ENCODE measurements at places on chromosomes 4 and X.

DNA sequence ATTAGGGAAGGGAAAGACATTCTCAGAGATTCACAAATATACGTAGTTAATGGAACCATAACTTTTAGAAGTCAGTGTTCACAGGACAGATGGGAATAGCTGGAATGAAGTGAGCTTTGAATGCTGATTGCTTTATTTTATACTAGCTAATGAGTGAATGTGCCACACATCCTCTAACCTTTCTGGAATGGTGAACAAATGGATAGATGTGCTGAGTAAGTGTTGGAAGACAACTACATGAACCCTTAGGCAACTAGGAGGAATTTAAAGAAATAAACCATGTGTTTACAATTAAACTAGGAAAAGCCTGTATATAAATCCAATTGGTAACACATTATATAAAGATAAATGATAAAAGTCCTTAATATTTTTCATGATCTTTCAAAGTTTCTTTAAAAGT, 91.6 kb upstream of the LIMCH1 start:
- no peak for DNase-seq

DNA sequence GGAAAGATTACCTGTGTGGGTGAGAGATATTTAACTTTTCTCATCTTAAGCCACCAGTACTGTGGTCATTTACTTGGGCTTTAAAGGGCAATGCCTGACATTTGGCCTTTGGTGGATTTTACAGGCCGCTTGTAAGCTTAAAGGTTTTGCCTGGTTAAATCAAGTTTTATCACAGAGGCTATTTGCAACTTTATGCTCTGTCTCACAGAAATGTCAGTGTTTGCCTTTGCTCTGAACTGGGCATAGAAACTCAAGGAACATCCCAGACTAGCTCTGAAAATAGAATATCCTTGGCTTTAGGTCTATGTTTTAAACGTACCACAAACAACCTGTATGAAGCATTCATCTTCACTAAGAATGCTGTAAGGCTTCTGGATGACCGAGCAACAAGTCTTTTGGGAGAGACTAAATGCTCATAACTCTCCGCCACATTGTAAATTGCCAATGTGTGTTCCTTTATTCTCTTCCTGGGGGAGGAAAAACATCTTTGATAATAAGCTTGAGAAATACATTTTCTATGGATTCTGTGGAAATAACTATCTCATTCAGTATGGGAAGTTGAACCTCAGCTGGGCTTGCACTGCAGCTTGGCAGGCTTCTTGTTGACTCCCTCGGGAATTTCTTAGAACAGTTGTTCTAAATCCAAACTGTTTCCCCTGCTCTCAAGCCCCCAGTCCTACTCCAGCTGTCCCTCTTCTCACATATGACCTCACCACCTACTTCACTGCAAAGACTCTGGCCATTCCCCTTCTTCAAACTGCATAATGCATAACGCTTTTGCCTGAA, 105.8 kb upstream of the WDR44 start:
- no peak for DNase-seq

- DNase-seq = no peak
These were observed 309.9 kb downstream of the DHX15 start for GRCh38 chr4:24274381-24274941.

- no peak for DNase-seq
These were observed 49.7 kb downstream of the FAM9B start for GRCh38 chrX:8984231-8984630.

DNA sequence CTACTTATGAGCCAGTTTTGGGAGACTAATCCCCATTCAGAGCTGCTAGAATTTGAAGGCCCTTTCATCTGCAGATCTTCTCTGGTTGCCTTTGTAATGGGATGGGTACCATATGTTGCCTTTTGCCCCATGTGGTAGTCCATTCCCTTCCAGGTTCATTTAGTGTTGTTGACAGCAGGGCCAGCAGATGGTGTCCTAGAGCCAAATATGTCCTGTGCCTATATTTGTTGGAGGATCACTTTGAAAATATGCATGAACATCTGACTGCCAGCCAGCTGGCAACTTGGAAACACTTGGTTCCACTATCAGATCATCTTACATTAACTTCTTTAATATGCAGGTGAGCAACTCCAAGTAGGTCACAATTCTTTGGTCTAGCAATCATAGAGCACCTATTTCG, 30.4 kb downstream of the CFAP299 start:
- DNase-seq = peak; percentile 48

GRCh38 chr4:94978904-94979303, 221.1 kb downstream of the BMPR1B start:
- DNase-seq = no peak

- DNase-seq = no peak
These were observed 141.1 kb upstream of the HHIP start for GRCh38 chr4:144504883-144505282.

DNA sequence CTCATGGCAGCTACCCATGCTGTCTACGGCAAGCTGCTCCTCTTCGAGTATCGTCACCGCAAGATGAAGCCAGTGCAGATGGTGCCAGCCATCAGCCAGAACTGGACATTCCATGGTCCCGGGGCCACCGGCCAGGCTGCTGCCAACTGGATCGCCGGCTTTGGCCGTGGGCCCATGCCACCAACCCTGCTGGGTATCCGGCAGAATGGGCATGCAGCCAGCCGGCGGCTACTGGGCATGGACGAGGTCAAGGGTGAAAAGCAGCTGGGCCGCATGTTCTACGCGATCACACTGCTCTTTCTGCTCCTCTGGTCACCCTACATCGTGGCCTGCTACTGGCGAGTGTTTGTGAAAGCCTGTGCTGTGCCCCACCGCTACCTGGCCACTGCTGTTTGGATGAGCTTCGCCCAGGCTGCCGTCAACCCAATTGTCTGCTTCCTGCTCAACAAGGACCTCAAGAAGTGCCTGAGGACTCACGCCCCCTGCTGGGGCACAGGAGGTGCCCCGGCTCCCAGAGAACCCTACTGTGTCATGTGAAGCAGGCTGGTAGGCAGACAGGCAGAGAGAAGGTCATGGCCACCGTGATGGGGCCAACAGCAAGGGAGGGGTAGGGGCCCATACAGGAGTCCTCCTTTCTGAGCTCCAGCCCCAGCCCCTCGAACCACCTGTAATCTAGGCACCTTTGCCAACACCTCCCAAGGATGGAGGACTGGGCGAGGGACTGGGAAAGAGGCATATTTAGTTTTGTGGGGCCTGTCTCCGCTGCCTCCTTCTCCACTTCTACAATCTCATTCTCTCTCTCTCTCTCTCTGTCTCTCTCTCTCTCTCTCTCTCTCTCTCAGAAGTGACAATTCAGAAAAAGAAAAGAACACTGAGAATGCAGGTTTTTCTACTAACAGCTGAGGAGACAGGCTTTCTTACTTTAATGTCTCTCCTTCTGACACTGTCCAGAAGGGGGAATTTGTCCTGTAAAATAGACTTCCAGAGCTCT, 4.7 kb upstream of the TSPYL2 start:
- no peak for DNase-seq

DNA sequence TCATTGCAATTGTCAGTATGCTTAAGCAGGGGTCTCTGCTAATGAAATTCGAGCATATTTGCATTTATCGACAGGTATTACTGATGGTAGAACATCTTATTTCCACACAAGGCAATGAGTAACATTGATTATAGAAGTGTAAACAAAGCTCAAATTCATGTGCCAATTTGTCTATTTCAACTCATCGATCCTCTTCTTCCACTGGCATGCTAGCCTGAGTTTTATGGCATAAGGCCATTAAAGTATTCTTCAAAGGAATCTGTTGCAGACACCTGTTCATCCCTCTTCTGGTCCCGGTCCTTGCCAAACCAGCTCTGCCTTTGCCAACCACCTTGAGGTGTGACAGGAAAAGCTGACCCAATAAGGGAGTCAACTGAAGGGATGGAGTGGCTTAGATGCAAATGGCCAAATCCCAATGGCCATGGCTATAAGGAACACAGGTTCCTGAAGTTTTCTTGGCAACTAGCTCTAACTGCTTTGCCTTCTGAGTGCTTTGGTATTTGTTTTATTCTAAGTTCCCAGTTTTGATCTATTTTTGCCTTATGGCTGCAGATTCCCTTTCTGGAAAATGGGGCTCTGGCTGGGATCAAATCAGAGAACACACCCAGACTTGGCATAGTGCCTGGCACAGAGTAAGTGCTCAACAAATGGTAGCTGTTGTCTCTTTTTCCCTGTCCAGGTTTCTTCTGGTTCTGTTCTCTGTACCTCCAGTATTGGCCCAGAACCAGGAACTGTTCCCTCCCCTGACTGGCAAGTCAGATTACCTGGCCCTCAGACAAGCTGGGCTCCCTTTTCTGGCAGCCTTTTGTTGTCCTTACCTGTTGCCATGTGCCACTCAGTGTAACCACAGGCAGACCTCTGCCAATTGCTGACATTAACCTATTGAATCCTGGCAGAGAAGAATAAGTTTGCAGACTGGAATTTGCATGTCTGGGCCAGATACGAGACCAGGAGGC, 63.1 kb downstream of the RTL9 start:
- DNase-seq = no peak

DNA sequence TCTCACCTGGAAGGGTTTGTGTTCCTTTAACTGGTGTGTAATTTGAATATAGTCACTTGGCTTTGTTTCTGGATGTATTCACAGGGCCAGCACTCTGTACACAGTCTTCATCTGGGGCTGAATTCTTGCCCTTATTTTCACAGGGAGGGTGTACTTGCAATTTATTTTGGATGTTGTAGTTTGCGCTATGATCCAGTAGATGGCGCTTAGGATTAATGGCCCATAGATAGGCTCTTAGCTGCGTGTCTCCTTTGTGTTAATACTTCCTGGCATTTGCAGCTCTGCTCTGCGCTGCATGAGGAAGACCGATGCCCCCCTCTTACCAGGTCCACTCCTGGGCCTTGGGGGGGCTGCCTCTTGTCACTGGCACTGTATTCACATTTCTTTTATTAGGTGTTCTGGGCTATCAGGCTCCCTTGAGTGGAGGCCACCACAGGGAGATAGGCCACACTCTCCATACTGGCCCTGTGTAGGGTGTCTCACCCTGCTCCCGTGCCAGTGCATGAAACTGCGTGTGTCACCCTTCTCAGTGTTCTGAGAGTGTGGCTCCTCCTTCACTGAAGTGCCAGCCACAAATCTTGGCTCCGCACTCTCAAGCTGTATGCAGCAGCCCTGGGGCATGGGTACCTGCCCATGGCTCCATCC, 562.2 kb downstream of the ZIC3 start:
- DNase-seq = peak; percentile 1

- DNase-seq = no peak
These were observed 19.4 kb upstream of the SEL1L3 start for GRCh38 chr4:25882226-25882625.

GRCh38 chrX:2608638-2609430, 82.3 kb upstream of the CD99 start:
- peak; percentile 72 for DNase-seq

- DNase-seq = no peak
These were observed 15.0 kb downstream of the BOD1L1 start for GRCh38 chr4:13612569-13612968.

DNA sequence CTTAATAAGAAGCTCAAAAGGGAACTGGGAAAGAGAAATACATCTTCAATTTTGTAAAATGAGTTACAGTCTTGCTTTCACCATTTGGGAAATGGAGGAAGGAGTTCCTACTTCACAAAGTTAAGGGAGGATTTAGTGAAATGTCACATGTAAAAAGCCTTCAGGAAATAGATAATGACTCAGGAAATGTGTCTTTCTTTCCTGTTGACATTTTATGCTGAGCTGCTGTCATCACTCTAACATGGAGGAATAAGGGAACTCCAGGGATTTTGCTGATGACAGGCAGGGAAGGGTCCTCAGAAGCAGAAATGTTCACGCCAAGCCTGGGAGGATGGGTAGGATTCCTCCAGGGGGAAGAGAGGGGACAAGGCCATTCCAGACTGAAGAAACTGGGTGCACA, 251.1 kb downstream of the USP46 start:
- no peak for DNase-seq

GRCh38 chr4:144572660-144573059, 73.3 kb upstream of the HHIP start:
- DNase-seq = no peak

DNA sequence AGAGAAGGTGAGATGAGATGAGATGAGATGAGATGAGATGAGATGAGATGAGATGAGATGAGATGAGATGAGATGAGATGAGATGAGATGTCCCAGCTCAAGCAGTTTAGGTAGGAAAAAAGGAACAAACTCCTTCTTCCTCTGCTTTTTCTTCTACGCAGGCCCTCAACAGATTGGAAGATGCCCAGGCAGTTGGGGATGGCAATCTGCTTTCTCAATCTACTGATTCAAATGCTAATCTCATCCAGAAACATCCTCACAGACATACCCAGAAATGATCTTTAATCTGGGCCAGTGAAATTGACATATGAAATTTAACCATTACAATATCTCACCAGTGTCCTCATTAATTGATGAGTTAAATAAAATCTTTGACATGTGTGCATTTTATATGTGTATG, 370.3 kb upstream of the SLC7A11 start:
- no peak for DNase-seq

- no peak for DNase-seq
These were observed 17.7 kb upstream of the SLC7A11 start for GRCh38 chr4:138259824-138260223.

- DNase-seq = no peak
These were observed 130.3 kb downstream of the GPR143 start for GRCh38 chrX:9635368-9635767.

DNA sequence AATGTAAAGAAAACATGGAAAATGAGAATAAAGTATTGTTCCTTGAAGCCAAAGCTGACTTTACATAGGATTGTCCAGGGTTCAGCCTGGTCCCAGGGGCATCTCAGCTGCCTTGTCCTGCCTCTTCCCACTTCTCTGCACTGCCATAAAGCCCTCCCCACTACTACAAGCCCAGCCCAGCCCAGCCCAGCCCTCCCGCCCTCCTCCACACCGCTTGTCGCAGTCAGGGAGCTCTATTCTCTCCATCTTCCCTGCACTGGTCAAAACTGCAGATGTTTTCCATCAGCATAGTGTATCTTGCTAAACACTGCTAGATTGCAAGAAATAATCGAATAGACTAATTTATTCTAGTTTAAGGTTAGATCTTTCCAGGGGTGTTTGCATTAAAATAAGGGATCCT, 100.3 kb downstream of the TENM3 start:
- no peak for DNase-seq

DNA sequence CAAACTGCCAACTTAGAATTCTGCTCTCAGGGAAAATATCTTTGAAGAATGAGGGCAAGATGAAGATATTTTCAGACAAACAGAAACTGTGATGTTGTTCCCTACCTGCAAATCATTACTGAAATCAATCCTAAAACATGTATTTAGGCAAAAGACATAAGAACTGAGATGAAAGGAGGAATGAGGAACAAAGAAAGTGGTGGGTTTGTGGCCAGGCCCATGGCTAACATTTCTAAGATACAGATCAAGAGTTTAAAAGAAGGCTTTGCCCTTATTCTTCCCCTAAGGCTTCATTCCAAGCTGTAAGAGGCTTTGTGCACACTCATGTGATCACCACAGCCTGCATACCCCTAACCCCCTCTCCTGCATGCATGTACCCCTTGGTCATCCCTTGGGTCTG, 46.5 kb downstream of the ADGRG2 start:
- DNase-seq = no peak

DNA sequence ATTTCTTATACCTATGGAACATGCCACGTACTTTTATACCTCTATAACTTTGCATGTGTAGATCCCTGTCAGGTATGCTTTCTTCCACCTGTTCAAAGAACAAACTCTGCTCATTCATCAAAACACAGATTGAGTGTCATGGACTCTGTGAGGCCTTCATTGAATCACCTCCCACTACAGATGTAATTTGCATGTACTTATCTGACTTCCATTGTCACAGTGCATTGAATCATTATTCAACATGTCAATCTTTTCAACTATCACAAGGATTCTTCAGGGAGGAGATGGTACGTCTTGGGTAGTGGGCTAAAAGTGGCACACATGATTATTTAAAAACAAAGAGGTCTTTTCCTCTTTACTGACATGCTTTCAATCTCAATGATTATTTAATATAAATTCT, 24.1 kb downstream of the SPOCK3 start:
- no peak for DNase-seq
